Right hindlimb (tissue), 1 donor: ENCODE measurements at places on chromosomes 6 and 20.

GRCh38 chr20:884983-885952 is 30.9 kb downstream of the ANGPT4 start:
- DNase-seq, result peak; percentile 57

DNA sequence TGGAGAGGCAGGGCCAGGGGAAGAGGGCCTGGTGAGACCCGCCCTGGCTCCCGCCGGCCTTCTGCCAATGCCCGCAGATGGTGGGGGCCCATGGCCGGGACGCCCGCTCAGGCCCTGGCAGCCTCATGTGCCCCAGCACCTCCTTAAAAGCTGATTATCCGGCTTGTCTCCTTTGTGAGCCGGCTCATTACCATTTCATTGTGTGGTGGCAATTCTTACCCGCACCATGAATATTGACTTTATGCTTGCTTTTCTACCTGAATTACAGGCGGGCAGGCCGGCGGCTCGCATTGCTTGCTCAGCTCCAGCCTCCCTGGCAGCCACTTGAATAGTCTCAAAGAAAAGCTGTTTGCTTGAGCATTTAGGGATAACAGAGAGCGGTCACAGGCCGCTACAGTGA is 120.0 kb upstream of the JAG1 start:
- DNase-seq, result no peak

- DNase-seq, result no peak
These were observed 33.7 kb downstream of the GCNT2 start for GRCh38 chr6:10554826-10555225.

GRCh38 chr20:63859166-63859699 is 2.1 kb upstream of the ABHD16B start:
- no peak for DNase-seq

DNA sequence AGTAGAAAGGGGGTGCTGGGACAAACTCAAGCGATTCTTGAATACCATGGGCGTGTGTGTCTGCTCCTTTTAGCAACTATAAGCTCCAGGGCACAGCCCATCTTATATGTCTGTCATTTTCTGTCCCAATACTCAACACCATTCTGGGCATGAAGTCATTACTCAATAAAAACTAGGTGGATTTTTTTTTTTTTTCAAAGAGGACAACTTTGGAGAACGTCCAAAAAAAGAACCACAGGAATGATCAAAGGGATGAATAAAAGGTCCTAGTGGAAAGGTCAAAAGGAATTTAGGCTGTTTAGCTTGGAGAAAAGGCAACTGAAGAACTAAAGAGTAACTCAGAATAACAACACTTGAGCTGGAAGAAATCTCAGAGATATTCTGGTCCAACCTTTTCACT is 24.4 kb downstream of the UQCC1 start:
- DNase-seq, result no peak

DNA sequence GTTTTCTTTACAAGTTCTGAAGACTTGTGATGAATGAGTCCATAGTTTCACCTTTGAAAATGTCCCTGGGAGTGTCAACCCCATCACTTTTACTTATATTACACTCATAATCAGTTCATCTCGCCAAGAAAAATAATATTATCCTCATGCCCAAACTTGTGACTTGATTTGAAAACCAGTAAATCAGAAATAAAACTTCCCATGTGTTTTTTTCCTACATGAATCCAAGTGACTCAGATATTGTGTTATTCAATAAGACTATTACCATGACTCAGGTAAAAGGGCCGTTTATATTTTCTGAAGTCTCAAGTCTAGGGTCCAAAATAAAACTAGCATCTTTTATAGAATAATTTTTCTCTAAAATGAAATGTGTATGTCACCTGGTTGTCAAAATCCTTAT is 15.8 kb upstream of the CYP24A1 start:
- no peak for DNase-seq

DNA sequence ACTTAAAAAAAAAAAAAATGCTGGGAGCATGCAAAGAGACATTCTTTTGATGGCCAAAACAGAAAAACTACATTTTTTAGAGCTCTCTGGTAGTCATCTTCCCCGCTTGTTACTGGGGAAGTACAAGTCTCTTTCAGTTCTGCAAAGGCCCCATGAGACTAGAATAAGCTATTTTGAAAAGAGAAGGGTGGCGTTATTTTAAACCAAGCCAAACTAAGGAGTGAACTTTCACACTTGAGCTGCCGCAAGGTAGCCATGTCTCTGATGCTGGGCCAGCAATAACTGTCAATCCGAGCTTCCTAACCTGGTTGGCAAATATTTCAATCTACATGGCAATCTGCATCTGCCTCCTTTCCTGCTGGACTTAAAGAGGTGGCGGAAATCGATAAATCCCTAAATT is 96.7 kb downstream of the L3MBTL3 start:
- DNase-seq, result no peak

DNA sequence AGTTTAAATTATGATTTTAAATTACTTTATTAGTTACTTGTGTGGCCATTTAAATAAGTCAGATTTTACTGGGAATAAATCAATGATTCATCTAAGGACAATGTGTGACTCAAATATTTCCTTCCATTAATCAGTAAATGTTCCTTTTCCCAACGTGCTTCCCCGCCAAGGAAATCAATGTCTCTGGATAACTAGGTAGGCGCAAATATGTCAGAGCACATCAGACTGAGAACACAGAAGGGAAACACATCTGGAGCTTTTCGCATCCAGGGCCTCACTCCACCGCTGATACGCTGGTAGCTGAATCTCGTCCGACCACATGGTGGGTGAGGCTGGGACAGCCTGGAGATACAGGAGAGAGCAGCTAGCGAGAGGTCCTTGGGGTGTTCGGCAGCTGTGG is 56.4 kb upstream of the RPS6KA2 start:
- DNase-seq, result no peak

DNA sequence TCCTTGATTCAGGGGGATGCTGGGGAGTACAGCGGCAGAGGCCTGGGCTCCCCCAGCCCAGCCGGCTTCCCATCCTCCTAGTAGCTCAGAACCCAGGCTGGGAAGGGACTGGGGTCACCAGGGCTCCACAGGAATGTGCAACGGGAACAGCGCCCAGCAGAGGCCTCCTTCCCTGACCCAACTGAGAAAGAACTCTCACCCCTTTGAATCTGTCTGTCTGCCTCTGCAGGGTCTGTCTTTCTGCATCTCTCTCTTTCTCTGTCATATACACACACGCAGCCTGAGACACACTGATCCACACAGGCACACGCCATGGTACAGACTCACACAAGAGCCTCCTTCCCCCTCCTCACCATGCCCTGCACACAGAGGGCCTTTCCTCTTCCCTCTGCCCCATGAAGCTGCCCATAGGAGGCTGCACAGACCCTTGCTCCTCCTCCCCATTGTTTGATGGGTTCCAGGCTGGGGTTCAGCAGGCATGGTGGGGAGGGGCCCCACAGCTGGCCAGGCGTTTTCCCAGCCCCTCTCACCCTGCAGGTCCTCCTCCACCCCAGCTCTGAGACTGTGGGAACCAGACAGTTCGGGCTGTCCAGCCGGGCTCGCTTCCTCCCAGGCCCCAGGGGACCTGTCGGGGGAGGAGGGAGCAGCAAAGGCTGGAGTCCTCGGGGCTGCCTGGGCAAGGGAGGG is 2.8 kb downstream of the FOXS1 start:
- DNase-seq, result peak; percentile 76

DNA sequence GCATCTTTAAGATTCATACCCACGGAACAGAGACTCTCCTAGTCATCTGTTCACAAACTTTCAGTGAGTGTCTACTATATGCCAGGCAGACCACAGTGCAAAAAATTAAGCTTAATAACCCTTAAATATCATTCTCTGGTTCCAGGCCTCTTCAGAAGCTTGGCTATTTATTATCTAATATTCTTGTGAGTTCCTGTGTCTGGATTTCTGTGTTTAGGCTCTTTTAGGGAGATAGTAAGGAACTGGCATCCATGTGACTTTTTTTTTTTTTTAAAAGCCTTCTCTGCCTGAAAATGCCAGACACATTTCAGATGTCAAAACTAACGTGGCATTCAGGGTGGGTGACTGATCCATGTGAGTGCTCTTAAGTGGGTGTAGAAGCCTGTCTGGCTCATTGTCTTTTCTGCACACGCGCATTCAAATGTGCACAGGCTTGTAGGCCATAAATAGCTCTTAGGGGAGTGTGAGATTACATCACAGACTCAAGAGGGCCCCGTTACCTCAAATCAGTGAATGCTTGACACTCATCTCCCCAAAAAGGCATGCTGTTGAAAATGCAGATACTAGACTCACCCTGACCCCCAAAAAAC is 141.9 kb downstream of the GMPR start:
- no peak for DNase-seq

DNA sequence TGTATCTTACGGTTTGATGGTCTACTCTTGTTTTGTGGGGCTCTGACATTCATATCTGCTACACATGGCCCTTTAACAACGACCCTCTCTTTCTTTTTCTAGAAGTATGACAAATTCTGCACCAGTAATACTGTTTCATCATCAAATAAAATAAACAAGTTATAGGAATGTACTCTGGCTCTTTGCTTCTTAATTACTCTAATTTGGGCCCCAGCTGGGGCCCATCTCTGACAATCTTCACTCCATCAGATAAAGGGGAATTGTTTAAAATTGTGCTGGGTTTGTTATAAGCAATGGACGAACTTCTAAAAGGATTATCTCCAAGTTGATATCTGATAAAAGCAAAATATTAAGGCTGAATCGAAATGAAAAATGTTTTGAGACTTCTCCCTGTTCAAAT is 343.6 kb upstream of the JAG1 start:
- DNase-seq, result no peak

DNA sequence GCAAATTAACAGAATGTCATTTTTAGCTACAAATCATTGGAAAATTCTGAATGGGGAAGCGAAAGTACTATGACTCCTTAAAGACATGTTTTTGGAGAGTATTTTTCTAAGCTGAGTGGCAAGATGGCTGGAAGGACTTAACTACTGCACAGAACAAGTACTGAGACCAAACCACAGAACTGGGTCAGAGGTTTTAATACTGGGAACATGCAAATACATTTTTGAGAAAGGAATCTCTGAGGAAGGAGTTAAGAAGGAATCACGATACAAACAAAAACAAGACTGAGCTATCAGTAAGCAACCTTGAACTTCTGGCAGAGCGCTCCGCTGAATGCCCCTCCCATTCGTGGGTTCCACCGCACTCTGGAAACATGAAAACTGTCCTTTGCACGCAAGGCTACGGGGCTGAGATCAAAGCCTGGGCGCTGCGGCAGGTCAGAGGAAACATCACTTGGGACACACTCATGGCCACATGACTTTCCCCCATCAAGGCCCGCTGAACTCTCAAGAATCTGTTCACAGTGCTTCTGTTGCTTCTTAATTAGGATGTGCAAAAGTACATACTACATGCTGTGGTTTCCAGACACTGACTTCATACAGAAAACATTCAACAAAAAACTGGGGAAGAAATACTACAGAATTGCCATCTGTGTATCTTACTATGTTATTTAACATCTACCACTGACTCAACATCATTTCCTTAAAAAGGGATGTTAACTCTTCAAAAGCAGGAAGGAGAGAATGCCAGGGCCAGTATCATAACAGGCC is 27.8 kb downstream of the SLC23A2 start:
- peak; percentile 54 for DNase-seq

DNA sequence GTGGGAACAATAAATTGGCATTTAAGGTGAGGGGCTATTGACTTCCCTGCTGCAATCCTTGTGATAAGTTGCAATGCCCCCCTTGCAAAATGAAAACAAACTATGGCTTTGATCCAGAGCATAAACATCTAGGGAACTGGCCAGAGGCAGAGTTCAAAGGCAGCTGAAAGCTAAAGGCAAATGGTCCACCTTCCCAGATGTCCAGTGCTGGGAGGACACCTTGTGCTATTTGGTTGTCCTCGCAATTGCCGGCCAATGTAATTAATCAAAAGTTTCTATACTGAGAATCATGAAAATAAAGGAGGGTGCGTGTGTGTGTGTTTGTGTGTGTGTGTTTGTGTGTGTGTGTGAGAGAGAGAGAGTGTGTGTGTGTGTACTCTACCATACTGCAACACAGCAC is 337.4 kb downstream of the CBLN4 start:
- no peak for DNase-seq
